AG04449 (cell line): ENCODE measurements at places on chromosomes 1 and 21.

GRCh38 chr1:89035080-89035479 is 12.4 kb upstream of the GBP3 start:
- no peak for DNase-seq

- no peak for DNase-seq
Measured at GRCh38 chr1:222971146-222971545, 156.3 kb downstream of the DISP1 start.

DNA sequence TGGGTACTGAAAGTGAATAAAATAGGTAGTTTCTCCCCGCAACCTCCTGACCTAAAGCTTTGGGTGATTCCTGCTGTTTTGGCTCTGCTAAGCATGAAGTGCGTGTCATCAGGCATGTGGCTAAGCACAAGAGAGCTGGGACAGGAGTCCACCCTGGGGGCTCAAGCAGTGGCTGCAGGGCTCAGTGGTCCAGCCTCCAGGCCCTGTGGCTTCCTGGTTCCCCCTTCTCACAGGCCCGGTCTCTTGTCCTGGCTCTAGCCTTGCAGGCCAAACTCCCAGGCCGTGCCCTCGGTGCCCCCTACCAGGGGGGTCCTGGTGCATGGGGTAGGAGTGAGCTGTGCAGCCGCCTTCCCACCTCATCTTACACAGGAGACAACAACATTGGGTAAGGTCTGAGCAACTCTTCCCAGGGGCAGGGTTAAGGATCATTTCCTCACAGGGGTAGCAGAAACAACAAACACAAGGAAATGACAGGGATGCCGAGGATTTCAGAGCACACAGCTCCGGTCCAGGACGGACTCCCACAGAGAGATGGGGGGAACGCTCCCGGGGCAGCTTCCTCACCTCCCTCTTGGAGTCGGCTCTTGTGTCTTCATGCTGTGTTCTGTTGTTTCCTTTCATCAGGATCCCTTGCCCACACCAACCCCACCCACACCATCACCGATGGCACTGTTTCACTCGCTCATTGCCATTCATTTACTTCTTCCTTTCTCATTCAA is 19.8 kb upstream of the SLC2A1 start:
- no peak for DNase-seq

GRCh38 chr1:207969528-207969927 is 58.6 kb upstream of the CD34 start:
- no peak for DNase-seq

GRCh38 chr1:2407991-2408275 is 4.4 kb downstream of the PEX10 start:
- no peak for DNase-seq
